Tracheal epithelial cell (primary cell): ENCODE measurements at places on chromosomes 11 and 22. TPM values are rescaled to one million over a fixed set of nuclear protein-coding genes. Genes with fewer than 3 reads are reported as not detected.

The PNPLA3 gene
- 3.0 and 3.1 TPM in 2 replicates for total RNA-seq

The OR8G1 gene
- total RNA-seq, result not detected in 2 replicates

The TRIM51 gene
- not detected in 2 replicates for total RNA-seq

The SLC22A8 gene
- not detected in 2 replicates for total RNA-seq

The MMP8 gene
- 0.24 TPM in 1 of 2 replicates, not detected in the other for total RNA-seq

The RBMXL2 gene
- total RNA-seq, result under 0.01 TPM in 1 of 2 replicates, not detected in the other
